Lung microvascular endothelial cell (primary cell): ENCODE measurements at places on chromosomes 3 and 15.

GRCh38 chr3:95886616-95887015 is 927.8 kb upstream of the EPHA6 start:
- DNase-seq, result no peak

- DNase-seq, result no peak
Observed at GRCh38 chr15:76335307-76336253, 993 bp upstream of the ISL2 start.

DNA sequence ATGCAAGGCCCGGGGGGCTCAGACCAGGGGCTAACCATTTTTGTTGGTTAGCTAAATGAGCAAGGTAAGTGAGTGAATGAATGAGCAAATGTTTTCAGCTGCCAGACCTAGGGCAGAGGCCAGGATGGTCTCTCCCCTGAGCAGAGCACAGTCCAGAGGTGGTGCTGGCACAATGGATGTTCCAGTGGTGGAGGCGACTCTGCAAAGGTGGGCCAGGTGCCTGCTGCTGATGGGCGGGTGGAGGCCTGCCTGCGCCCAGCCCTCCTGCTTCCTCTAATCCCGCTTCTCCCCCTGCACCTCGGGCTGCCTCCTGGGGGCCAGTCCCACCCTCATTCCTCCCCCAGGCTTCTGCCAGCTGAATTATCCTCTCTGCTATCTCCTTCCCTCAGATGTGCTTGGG is 112.8 kb downstream of the WNT7A start:
- no peak for DNase-seq

- no peak for DNase-seq
Observed at GRCh38 chr15:69962561-69962960, 135.2 kb downstream of the TLE3 start.

DNA sequence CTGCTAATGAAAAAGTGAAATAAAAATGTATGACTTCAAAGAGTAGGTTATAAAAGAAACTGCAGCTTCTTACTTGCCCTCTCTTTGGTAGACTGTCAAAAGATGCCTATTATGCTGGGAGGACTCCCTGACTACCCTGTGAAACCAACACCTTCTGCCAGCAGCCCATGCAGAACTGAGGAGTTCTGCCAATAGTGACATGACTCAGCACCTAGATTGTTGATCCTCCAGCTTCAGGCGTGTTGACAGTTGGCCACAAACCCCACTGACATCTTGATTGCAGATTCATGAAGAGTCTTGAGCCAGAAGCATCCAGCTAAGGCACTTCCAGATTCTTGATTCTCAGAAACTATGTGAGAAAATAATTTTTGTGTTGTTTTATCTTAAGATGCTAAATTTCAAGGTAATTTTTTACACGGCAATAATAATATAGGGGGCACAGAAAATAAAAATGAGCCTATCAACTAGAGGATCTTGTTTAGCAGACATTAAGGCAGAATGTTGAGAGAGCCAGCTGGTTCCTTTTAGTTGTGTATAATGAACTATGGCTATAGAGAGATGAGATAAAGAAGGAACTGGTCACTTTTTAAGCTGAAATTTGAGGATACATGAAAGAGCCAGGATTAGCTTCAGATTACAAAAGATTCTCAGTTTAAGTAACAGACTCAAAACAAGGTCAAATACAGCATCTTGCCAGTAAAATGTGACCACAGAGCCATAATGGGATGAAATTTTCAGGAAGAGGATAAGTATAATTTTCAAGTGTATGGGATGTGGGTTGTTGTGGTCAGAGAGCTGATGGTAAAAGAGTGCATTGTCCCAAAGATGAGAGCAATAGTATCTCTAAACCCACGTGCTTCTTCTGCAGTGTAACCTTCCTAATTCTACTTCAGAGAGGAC is 588.7 kb upstream of the CBLB start:
- no peak for DNase-seq

DNA sequence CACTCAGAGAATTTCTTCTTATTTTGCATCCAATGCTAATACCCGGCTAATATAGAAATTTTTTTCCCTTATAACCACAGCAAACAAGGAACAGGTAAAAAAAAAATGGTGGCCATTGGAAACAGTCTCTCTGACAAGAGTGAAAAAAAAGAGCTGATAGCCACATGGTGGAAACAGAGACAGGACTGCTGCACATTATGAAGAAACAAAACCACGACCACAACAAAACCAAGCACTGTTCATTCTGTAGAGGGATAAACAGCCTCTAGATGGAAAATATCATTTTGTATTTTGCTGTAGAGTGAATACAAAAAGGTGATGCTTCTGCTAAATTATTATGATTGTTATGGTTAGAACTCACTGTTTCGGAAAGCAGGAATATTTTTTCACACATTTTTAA is 686.2 kb downstream of the NLGN1 start:
- no peak for DNase-seq

DNA sequence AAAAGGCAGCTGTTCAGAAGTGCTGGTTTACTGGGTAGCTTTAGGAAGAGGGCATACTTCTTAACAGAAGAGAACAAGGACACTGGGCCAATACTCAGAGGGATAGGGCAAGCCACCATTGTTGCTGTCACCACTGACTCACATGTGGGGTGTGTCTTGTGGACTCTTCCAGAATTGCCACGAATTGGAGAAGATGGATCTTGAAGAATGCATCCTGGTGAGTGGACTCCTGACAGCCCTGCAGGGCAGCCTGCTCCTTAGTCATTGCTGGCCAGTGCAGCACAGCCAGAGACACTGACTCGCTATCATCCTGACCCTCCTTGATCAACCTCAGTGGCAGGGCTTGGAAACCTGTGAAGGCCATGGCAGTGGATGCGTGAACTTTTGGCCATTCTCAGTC is 62.3 kb downstream of the UBP1 start:
- DNase-seq, result no peak
